Mesothelial cell of epicardium (in vitro differentiated cells): ENCODE measurements at places on chromosomes 7 and 10. TPM values are rescaled to one million over a fixed set of nuclear protein-coding genes. Genes with fewer than 3 reads are reported as not detected.

DNA sequence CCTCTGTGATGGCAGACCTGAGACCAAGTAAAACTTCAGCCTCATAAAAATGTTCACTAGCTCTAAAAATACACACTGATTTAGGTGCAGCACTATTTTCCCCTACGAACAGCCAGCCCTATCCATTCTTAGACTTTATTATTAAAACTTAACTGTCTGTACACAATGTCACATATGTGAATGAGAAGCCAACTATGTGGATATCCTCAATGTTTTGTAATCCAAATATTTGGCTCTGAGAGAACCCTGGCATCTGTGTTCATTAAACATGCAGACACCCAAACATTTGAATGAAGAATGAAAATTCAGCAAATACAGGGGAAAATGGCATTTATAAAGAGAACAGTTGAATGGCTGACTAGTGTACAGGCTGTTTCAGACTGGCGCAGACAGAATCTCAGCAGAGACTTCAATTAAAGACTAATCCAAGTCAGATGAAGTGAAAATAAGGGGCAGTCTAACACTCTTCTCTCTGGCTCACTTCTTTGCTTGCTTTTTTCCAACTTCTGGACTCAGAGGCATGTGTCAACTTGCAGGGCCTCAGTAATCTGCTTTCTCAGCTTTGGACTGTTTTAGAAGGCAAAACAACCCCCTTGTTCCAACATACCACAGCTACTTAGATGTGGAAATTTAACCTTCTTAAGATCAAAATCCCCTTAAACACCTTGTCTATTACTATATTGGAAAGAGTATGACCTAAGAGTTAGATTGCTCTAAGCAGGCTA, 47.4 kb upstream of the FAM180A start:
- no peak overlapping the region for H3K4me3 ChIP-seq
- peak overlapping the region; percentile 1 for H3K27ac ChIP-seq
- no peak for DNase-seq

- H3K4me1 ChIP-seq = no peaks in the 10 kb centered on the region
- H3K27ac ChIP-seq = no peak overlapping the region
- no peaks in the 10 kb centered on the region for H3K36me3 ChIP-seq
- no peak for DNase-seq
- no peaks in the 10 kb centered on the region for H3K27me3 ChIP-seq
These were observed 130.9 kb downstream of the OAT start for GRCh38 chr10:124287791-124288190.

GRCh38 chr7:69440976-69441375, 157.3 kb upstream of the AUTS2 start:
- no peak for DNase-seq
- H3K36me3 ChIP-seq = no peaks in the 10 kb centered on the region
- H3K4me3 ChIP-seq = no peak overlapping the region
- no peak overlapping the region for H3K27ac ChIP-seq

The COL28A1 gene
- 1.6 to 1.8 TPM (median 1.7 TPM) in 3 replicates for total RNA-seq
